ENCODE measurements at places on chromosomes 11 and 22.

- DNase-seq: no peak
Measured at GRCh38 chr11:18624161-18624560, 10.0 kb downstream of the SPTY2D1 start.

DNA sequence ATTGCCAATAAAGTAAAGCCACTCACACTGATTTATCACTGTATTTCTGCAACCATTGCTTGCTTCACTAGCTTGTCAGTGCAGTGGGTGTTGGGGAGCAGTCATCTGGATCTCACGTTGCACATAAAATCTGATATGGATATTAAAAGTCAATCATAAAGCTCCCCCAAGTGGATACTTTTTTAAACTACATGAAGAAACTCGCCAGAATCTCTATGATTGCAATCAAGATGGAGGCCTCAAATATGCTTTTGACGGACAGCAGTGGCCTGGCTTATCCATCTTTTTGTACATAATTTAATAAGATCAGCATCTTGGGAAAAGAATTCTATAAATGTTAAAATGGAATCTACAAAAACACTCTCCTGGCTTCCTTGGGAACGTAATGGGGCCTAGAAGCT is 137.7 kb downstream of the WT1 start:
- DNase-seq: no peak

DNA sequence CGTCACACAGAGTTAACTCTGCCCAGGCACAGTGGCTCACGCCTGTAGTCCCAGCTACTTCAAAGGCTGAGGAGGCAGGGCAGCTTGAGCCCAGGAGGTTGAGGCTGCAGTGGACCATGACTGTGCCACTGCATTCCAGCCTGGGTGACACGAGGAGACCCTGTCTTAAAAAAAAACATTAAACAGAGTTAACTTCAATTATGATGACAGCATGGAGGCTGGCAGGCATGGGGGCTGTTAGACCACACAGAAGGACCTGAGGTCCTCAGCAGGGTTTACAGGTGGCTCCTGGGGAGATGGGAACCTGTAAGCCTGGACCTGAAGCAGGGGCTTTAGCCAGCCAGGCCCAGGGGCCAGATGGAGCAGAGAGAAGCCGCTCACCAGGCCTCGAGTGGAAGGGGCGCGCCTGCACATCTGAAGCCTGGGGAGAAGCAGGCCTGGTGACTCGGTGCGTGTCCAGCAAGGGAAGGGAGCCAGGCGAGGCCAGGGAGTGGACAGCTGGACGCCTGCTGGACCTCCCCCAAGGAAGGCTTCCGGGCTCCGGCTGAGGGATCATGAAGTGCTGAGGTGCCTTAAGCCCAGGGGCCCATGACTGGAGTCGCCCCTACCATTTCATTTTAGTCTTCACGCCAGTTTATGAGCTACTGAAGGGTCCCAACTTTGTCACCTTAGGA is 25.3 kb downstream of the RPUSD4 start:
- DNase-seq: no peak

DNA sequence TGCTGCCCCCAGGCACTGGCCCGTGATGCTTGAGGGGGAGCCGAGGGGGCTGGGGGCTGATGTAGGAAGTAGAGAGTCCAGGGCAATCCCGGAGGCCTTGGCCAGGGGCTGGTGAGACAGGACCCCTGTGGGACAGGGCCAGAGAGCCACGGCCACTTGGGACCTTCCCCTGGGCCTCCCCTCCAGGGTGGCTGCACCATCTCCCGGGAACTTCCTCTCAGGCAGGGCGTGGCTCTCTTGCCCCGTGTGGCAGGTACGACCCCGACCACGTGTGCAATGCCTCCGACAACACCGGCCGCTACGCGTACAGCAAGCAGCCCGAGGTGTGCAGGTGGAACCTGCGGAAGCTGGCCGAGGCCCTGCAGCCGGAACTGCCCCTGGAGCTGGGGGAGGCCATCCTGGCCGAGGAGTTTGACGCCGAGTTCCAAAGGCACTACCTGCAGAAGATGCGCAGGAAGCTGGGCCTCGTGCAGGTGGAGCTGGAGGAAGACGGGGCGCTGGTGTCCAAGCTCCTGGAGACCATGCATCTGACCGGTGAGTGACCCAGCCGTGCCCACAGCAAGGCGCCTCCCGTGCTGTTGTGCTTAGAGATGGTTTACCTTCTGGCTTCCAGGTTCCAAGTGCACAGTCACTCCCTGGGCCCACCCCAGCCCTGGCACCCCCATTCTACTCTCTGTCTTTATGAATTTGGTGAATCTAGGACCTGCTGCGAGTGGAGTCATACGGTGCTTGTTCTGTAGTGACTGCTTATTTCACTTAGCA is 9.7 kb downstream of the SELENOO start:
- no peak for DNase-seq

GRCh38 chr11:75276686-75277085 is 36.1 kb downstream of the TPBGL start:
- no peak for DNase-seq

- DNase-seq: no peak
Measured at GRCh38 chr11:134504146-134504905, 92.3 kb upstream of the B3GAT1 start.

GRCh38 chr11:113113801-113114704 is 152.8 kb downstream of the NCAM1 start:
- DNase-seq: no peak

DNA sequence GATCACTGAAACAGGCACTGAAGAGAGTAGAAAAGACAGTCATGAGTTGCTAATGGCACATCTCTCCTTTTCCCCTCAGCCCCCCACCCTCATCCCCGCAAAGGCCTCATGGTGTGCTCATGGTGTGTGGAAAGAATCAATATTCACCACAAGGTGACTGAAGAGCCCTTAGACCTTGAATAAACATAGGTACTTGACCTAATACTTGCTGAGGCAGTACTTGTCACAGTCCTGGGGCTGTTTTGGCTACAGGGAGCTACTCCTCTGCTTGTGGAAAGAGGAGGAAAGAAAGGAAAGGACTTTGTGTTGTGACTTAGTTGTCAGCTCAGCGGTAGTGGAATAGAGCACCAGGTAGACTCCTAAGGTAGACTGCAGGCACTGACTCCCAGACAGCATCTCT is 537.8 kb upstream of the CCDC179 start:
- no peak for DNase-seq

DNA sequence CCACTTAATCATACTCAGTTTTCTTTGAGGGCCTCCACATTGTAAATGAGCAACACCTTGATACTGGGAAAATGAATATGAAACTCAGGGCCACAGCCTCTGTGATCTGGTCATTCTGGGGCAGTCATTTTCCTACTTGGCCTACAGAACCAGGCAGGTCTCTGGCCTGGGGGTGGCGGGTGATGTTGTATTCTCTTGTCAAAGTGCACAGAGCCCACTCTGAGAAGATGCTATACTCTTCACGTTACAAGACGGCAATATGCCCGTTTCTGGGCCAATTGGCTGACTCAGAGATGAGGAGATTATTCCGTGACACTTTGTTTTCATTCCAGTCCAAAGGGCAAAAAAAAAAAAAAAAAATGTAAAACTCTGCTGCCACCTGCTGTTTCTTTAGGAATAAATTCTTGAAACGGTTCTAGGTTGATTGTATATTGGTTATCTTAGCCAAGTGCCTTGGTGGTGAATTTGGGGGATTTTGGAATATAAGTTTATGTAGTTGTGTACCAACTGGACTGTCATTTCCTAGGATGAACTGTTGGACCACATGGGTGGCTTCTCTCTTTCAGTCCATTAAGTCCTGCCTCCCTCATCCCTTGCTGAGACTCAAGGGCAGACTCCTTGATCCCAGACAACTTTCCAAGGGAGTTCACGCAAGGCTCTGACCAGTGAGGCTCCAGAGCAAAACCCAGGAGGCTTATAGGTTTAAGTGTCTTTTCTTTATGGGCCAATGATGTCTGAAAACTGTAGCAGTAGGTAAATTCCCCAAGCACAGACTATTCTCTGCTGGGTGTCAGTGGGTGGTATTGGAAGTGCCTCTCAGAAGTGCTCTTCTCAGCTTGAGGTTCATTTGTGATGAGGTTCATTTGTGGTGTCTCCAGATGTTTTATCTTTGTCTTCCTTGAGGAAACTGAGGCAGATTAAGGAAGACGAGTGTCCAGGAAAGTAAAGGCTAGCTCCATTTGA is 18.2 kb downstream of the ADM start:
- peak; percentile 69 for DNase-seq

DNA sequence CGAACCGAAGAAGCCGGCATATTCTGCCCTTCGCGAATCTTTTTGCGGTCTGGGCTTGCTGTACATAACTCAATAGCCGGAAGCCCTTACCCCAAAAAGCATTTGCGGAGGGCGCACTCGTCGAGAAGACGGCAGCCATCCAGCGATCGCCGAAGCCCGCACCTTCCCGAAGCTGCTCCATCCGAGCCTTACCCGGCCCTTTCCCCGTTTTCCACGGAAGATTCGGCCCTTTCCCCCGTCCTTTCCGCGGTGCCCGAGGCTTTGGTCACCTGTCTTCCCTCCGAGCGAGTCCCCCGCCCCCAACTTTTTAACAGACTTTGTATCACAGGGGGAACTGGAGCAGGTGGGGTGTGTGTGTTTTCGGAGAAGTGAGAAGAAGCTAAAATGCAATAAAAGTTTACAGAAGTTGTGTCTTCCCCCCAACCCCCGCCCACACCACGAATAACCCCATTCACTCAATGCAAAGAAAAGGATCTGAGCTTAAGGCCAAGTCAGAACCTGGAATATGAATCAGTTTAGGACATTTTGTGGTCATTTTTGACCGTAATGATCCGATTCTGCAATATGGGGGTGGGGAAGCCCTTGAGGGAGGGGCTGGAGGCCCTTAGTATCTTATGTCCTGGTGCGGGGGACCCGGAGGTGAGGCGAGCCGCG is 99.0 kb upstream of the HSD17B12 start:
- DNase-seq: no peak

GRCh38 chr11:94583213-94583865 is 16.2 kb downstream of the PIWIL4 start:
- no peak for DNase-seq

DNA sequence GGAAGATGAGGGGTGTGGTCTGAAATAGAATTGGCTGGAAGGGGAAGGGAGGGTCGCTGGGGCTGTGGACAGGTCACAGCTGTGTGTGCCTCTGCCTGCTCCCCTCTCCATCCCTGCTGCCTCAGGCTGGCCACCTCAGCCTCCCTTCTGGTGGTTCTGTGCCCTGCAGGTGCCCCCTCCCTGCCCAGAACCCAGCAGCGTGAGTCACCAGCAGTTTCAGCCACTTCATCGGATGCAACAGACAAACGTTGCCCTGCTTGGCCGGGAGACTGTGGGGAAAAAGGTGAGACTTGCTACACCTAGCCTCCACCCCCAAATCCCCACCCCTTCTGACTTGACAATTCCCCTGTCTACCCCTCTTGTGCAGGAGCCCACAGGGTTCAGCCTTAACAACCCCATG is 21.8 kb upstream of the LRRC10B start:
- DNase-seq: no peak

GRCh38 chr11:124079631-124080326 is 35.5 kb upstream of the VWA5A start:
- DNase-seq: no peak

GRCh38 chr22:23556026-23556620 is 24.0 kb downstream of the IGLL1 start:
- no peak for DNase-seq

DNA sequence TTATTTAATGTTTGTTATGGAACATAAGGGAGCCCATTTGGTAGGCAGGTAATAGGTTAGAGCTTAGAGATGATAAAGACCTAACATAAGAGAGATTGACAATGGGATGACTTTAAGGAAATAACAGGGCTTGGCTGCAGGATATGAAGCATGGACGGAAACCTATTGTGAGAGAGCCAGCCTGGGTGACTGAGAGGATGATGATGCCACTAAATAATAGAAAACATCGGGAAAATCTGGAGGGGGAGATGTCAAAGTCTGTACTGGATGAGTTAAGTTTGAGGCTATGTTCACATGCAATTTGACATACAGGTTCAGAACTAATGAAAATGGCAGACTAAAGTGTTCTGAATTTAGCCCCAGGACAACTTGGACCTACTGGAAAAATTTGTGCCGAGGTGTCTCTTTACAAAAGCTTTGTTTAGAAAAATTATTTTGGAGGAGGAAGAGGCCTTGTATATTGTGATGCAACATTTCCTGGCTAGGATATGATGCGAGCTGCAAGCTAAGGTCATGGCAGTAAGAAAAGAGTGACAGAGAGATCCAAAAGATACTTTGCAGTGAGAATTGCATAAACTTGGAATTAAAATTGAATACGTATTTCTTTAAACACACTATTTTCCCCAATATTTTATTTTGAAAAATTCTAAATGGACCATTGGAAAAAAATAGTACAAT is 339.3 kb upstream of the PLET1 start:
- no peak for DNase-seq

GRCh38 chr11:102780491-102780918 is at the start of gene MMP10:
TSS of gene MMP10 (minus strand) at chr11:102780628. CDS start at chr11:102780591, 37 bp downstream.
- DNase-seq: no peak

DNA sequence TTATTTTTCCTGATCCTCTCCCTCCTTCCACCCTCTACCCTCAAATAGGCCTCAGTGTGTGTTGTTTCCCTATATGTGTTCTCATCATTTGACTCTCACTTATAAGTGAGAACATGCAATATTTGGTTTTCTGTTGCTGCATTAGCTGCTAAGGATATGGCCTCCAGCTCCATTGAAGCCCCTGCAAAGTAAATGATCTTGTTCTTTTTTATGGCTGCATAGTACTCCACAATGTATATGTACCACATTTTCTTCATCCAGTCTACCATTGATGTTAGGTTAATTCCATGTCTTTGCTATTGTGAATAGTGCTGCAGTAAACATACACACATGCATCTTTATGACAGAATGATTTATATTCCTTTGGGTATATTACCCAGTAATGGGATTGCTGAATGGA is 13.3 kb upstream of the RASSF10 start:
- DNase-seq: no peak

- DNase-seq: no peak
Measured at GRCh38 chr11:68128682-68129327, 7.6 kb upstream of the CHKA start.

- no peak for DNase-seq
Measured at GRCh38 chr11:15852179-15852578, 504.2 kb downstream of the SOX6 start.

- no peak for DNase-seq
Measured at GRCh38 chr11:63991558-63991957, 5.3 kb downstream of the OTUB1 start.

- peak; percentile 91 for DNase-seq
Measured at GRCh38 chr22:36329254-36330078, 58.3 kb downstream of the MYH9 start.

- no peak for DNase-seq
Measured at GRCh38 chr11:20014067-20014402, 146.2 kb downstream of the DBX1 start.

Data from BJ (cell line).